GF-D8 (cell line): ENCODE measurements at places on chromosomes 16 and 17.

GRCh38 chr17:37024181-37024637 is 75.5 kb downstream of the AATF start:
- peak; percentile 84 for DNase-seq

- DNase-seq, result no peak
These were observed at the start of gene SPATA32 for GRCh38 chr17:45261577-45262515. TSS of gene SPATA32 (minus strand) at chr17:45262094. CDS start at chr17:45262016, 78 bp downstream.

DNA sequence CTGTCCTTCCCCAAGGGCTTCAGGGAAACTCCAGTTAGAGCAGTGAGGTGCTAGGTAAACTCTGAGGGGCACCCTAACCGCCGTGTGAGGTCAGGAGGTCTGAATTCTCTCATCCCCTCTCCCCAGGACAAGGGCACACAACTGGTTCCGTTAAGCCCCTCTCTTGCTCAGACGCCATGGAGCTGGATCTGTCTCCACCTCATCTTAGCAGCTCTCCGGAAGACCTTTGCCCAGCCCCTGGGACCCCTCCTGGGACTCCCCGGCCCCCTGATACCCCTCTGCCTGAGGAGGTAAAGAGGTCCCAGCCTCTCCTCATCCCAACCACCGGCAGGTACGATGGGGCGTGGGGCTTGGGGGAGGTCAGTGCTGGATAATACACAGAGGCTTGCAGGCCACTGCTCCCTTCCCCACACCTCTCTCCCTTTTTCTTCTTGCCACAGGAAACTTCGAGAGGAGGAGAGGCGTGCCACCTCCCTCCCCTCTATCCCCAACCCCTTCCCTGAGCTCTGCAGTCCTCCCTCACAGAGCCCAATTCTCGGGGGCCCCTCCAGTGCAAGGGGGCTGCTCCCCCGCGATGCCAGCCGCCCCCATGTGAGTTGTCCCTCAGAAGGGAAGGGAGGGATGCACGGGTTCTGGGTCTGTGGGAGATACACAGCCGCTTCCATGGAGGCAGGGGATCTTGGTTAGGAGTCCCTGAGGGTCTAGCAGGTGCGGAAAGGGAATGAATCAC is 4.6 kb downstream of the GRB7 start:
- DNase-seq, result no peak

DNA sequence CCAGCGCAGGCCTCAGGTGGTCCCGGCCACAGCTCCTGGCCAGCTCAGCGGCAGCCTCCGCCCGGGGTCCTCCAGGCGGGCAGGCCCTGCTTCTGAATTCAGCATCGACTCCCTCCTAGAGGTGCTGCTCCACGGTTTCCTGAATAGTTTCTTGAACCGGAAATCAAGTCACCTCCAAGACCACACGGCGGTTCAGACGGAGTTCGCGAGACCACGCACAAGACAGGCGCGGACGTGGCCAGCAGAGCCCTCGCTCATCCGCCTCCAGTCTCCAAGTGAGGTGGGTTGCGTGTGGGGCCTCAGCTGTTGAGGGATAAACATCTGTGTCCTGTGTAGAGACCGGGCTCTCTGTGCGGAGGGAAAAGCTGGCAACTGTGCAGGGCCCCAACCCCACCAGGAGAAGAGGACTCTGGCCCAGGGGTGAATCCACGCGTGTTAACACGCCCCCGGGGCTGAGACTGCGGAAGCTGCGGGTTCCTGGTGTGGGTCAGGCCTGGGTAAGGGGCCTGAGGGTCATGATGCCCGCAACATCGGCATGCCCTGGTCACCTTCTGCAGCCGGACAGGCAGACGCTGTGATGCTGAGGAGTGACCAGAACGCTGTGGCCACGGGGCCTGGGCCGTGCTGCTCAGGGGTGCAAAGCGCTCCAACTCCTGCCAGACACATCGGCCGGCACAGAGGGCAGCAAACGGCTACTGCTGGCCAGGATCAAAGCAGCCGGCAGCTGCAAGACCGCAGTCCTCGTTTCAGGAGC is 55.0 kb upstream of the METRNL start:
- no peak for DNase-seq

DNA sequence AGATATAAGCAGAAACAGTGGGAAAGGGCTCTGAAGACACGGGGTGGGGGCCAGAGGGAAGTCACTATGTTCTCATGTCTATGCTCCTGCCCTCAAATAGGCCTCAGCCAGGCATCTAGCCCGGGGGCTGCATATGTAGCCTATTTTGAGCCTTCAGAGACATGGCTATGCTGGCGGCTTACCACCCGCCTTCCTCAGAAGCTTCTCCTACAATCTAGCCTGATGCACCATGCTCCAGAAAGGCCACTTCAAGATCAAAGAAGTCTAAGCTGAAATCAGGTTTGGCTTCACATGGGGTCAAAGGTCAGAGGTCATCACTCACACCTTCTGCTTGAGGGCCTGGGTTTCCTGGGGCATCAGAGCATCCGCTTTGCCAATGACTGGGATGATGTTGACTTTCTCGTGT is 1.6 kb downstream of the SEPTIN1 start:
- no peak for DNase-seq

DNA sequence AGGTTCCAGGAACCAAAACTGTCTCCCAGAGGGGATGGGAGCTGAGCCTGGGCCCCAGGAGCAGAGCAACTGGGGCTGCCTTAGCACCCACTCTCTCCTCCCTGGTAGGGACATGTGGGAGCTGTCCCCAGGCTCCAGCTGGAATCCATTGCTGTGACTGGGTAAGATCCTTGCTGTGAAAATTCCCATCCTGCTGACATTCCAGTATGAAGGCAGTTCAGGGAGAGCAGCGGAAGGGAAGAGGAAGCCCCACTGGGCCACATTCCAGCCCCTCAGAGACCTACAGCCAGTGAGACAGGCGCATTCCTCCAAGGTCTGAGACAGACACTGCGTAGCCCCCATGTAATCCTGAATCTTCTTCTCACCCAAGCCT is 24.2 kb downstream of the MYO18A start:
- no peak for DNase-seq

DNA sequence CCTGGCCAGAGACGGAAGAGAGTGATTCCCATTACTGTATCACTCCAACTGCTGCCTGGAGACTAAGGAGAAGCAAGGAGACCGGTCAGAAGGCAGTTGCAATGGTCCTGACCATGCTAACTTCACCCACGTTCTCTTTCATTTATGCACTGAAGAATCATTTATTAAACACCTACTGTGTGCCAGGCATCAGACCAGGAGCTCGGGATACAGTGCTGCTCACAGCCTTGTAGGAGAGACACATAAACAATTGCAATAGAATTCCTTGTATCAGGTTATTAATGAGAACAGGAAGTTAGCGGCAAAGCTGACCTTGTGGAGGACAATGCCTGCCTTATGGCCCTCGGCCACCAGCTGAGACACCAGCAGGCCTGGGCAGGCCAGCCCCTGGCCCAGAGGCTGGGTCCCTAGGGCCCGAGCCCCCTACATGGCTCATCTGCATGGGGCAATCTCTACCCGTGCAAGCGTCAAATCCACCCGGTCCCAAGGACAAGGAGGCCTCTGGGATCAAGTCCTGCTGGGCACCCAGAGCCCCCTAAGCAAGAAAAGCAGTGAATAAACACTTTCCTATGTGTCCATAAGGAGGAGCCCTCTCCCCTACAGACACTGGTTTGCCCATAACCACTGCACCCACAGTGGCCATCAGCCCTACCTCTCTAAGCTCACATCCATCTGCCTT is 8.6 kb upstream of the ENPP7 start:
- DNase-seq, result no peak

- DNase-seq, result no peak
These were observed 2.7 kb downstream of the SOCS1 start for GRCh38 chr16:11253009-11253994.

GRCh38 chr16:56067406-56067805 is 123.9 kb upstream of the GNAO1 start:
- no peak for DNase-seq

DNA sequence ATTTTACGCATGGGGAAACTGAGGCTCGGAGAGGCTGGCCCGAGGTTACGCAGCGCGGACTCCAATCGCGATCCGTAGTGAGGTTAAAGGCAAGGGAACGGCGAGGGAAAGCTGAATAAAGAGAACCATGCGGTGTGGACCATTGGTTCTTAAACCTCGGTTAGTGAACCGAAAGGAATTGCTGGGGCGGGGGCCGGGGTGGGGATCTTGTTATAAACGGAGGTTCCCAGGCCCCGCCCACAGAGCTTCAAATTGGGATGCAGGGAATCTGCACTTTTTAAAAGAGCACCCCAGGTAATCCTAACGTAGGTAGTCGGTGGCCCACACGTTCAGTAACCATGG is 524 bp downstream of the IQCK start:
- DNase-seq, result no peak

DNA sequence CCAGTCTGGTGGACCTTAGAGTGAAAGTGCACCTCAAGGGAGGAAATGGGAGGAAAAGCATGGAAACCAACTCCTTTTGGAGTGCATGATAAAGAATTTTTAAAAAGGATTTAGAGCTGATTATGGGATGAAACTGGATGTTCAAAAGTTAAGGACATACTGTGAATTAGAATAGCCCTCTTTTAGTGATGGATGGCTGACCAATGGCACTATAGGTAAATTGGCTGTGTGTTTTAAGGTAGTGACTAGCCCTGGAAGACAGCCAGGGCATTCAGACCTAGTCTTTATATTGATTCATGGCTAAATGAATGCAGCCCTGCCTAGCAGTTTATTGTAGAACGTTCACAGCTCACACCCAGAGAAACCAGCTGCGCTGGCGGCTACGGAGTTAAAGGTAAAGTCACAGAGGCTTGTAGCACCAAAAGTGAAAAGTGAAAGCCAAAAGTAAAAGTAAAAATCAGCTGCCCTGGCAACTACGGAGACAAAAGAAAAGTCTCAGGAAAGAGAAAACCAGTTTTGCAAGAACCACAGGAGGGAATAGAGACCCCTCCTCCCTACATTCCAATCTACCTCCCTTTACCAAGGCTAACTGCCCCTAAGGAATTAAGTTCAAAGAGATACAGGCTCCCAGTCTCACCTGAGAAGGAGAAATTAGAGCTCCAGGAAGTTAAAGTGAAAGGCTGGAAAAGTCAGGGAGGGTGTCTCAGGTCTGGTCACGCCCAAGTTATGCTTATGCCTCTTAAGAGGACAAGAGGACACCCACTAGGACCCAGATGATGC is 21.8 kb downstream of the ACSM1 start:
- peak; percentile 47 for DNase-seq

DNA sequence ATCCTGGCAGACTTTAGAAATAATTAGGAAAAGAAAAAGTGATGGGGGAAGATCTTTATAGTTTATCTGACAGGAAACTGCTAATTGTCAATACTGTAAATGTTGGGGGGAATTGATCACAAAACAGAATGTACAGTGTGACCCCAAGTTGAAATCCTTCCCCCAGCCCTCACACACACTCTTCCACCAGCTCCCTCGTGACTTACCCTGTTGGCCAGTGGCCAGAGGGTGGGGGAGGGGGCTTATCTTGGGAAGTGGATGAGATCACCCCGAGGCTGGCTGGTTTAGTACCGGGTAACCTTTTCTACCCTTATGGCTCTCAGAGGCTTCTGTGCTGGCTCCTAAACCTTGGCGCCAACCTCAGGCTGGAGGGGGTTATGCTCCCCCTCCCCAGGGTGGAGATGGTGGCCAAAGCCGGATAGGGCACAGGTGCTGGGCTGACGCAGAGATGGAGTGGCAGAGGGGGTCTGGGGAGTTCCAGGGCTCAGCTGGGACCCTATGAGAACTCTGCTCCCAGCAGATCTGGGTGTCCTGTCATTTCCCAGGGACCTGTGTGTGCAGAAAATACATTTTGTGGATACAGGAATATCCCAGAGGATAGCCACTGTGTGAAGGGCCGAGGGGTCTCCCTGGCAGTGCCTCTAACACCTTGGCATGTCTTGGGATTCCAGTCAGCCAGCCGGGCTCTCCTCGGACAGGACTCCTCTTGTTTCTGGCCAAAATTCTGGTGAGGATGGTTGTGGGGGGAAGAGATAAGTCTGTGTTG is 18.6 kb downstream of the CDH16 start:
- DNase-seq, result no peak

DNA sequence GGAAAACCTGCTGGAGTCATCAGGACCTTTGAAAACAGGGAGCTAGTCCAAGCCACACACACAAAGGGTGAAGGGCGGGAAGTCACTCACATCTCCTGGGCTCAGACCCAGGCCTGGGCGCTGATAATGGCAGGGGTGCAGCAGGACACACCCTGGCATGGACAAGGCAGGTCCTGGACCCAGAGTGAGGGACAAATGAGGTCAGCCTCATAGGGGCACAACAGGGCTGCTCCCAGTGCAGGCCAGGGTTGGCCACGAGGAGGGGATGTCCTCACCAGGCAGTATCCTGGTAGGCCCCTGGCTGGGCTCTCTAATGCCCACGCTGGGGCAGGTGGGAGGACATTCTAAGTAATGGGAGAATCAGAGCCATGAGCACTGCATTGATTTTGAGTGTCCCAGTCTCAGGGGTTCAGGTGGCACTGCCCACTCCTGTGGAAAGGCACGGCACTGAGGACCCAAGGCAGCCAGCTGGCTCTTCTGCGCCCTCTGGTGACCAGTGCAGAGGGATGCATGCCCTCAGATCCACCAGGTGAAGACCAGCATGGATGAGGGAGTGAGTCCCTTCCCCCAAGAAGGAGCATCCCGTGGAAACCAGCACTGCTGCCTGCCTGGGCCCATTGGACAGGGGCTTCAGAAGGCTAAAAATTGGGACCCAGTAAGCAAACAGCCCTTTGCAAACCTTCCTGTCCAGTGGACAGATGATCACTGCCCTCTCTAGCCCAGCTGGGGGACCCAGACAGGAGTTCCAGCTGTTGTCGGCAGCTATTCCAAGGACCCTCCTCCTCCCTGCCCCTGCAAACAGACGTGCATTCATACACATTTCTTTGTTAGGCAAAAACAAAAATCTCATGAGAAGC is 23.4 kb upstream of the SREBF1 start:
- DNase-seq, result peak; percentile 8

- no peak for DNase-seq
These were observed 94.6 kb upstream of the PSMD7 start for GRCh38 chr16:74202009-74202408.

DNA sequence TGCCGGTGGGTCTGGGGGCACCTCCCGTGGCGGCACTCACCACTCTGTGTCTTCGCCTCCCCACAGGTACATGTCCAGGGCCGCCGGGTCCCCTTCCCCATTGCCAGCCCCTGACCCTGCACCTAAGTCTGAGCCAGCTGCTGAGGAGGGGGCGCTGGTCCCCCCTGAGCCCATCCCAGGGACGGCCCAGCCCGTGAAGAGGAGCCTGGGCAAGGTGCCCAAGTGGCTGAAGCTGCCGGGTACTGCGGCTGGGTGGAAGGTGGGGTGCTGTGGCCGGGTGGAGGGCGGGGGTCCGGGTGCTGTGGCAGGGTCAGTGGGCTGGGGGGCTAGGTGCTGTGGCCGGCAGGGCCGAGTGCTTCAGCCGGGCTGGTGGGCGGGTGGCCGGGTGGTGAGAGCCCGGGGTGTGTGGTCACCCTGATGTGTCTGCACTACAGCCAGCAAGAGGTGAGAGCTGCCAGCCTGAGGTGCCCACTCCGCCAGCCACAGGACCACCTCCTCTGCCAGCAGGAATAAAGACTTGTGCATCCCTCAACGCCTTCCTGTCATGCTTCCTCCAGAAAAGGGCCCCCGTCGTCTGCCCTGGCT is 5.7 kb downstream of the CENPX start:
- no peak for DNase-seq

GRCh38 chr17:45279898-45280297 is 18.0 kb upstream of the SPATA32 start:
- DNase-seq, result no peak
